ENCODE measurements at places on chromosomes 5 and 9. TPM values are rescaled to one million over a fixed set of nuclear protein-coding genes. Genes with fewer than 3 reads are reported as not detected.
A peak's percentile ranks its signal among the peaks of the same experiment; 100 is the strongest.

The IL6ST gene
- total RNA-seq: 255 TPM

The PDE6A gene
- total RNA-seq: not detected

The CCDC183 gene
- 0.18 TPM for total RNA-seq

The NCBP1 gene
- 39.8 TPM for total RNA-seq

The INVS gene
- 24.1 TPM for total RNA-seq

The GMCL2 gene
- not detected for total RNA-seq

The DIRAS2 gene
- 3.9 TPM for total RNA-seq

The CRB2 gene
- 0.05 TPM for total RNA-seq

- peak; percentile 56 for DNase-seq
Observed at GRCh38 chr5:68306361-68307014, 90.9 kb downstream of the PIK3R1 start.

- no peak for DNase-seq
Observed at GRCh38 chr5:111432883-111433536, 79.3 kb downstream of the STARD4 start.

DNA sequence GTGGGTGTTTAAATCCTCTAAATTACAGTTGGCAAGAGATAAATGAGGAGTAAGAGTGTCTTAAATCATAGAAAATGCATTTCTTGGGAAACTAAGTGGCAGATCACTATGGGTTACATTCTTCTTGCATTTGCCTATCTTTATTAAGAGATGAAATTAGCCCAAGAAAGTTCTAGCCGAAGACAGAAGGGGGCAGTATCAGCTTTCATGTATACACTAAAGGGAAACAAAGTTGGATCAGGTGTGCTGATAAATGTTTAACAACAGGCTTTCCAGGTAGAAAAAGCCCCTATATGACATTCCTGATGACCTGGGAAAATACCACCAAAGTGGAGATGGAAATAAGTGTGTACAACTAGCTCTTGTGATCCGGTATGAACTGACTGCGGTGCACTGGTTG is 81.9 kb upstream of the TLR4 start:
- DNase-seq: no peak

DNA sequence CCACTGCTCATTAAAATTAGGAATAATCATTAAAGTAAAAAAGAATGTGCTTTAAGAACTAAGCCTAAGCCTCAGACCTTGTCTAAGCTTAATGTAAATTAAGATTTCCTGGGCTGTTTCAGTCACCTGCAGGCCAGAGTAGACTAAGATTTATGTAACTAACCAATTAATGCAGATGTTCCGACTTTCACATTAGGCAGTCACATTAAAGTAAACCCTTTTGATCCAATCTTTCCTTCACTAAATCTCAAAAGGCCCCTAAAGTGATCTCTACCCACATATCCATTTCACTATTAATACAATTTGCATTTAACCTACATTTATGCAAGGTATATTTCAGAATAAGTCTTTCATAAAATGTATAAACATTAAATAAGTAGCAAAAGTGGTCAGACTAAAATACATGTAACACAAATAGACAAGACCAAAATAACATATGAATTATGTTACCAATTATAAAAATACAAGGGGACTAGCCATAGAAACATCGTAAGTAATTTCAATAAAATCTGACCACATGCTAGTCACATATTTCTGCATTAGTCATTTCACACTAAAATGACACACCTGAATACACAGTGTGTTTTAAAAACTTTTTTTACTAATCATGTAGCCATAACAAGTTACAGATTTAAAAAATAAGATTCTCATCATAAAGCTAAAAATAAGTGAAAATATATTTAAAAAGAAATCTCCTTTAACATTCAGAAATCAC is 7.7 kb downstream of the NR3C1 start:
- DNase-seq: no peak

- DNase-seq: peak; percentile 31
Observed at GRCh38 chr9:34386656-34387055, 10.0 kb upstream of the MYORG start.

DNA sequence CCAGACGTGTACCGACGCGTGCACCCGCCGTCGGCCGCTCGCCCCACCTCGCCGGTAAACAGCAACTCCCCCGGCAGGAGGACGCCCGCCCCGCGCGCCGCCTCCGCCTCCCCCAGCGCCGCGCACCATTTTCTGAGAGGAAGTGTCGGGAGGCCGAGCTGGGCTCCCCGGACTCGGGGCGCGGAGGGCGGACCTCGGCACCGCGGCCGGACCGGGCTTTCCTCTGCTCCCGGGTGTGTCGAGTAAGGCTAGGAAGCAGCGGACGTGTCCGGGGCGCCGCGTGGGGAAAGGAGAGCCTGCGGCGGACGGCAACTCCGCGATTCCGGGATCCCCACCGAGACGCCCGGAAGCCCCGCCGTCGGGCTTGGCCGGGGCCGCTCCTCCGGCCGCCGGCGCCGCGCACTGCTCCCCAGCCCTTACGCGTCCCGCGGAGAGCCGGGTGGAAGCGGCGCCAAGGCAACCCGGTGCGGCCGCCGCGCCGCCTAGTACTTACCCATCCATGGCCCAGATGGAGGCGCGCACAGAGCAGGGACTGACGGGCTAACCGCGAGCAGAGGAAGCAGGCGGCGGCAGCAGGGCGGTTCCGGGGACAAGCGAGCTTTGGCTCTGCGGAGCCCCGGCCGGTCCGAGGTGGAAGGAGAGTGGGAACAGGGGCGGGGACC is at the start of gene PTBP3:
PTBP3 (minus strand) TSS at position 643 of the 662 bp plus-strand sequence. CDS start 35,754 bp downstream, outside the sequence.
- DNase-seq: peak; percentile 88

DNA sequence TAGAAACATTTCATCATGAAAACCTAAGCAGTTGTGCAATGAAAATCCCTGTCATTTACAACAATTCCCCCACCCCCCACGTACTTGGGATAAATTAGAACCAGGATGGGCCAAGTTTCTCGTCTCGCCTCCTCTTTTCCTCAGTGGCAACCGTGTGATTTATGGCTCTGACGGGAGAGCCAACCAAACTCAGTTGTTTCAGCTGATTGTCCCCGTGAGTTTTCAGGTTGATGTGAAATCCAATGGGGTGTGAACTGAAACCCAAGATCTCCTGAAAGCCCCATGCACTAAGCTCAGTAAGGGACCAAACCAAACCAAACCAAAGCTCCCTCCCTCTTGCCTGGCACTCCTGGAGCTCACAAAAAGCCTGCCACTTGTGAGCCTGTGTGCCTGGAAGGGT is 138.7 kb upstream of the SLC24A2 start:
- DNase-seq: no peak

DNA sequence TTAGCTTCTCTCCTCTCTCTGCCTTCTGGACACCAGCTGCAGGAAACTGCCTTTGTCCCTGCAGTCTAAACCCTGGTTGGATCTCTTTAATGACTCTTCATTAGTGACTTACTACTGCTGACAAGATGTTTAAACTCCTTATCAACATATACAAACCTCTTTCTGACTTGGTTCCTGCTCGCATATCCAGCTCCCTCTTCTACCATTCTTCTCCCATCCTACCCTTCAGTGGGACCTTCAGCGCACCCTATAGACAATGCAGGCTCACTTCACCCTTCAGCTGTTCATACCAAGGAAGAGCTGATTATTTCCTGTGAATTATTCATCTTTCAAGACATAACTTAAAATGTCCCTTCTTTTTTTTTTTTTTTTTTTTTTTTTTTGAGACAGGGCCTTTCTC is 436.5 kb downstream of the KIAA0825 start:
- no peak for DNase-seq

DNA sequence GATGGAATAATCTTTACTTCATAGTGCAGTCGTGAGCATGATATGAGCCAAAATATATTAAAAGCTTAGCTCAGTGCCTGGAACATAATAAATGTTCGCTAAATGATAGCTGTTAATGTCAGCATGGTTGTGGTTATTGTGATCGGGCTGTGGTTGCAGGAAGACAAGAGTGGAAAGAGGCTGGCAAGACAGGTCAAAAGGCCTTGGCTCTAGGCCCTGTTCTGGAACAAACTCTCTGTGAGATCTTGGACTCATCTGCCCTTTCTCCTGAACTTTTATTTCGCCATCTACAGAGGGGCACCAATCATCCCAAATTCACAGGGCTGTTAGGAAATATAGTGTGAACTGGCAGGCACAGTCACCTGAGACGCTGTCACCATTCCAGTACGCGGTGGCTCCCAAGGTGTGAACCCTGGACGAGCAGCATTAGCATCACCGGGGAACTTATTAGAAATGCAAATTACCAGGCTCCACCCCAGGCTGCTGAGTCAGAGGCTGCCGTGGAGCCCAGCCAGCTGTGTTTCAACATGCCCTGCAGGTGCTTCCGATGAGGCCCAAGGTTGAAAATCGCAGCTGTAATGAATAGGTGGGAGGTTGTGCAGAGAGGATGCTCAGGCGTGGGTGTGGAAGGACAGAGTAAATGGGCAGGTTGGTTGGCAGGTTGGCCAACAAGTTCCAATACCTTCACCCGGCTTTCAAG is 50.2 kb upstream of the SAP30L start:
- DNase-seq: peak; percentile 57

GRCh38 chr5:11273180-11273903 is 512.3 kb upstream of the DAP start:
- DNase-seq: no peak

- DNase-seq: peak; percentile 41
Observed at GRCh38 chr5:170745481-170746071, 37.9 kb upstream of the GABRP start.

GRCh38 chr9:110114859-110115201 is 93.1 kb downstream of the C9orf152 start:
- no peak for DNase-seq

DNA sequence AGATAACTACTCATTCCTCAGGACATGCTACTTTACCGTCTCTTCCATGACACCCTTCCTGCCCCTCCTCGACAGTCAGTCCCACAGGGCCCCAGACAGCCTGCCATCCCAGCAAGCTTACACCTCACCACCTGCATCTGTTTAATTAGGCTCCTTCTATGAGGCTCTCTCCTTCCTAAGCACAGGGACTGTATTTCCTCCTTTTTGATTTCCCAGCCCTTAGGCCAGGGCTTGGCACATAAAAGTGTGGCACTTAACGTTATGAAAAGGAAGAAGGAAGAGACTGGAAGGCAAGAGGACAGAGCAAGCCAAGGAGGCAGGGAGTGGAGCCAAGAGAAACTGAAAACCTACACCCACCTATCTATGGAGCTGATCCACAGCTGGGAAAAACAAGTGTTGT is 146.8 kb downstream of the SIL1 start:
- no peak for DNase-seq

- peak; percentile 60 for DNase-seq
Observed at GRCh38 chr5:175254155-175254554, 189.8 kb downstream of the DRD1 start.

DNA sequence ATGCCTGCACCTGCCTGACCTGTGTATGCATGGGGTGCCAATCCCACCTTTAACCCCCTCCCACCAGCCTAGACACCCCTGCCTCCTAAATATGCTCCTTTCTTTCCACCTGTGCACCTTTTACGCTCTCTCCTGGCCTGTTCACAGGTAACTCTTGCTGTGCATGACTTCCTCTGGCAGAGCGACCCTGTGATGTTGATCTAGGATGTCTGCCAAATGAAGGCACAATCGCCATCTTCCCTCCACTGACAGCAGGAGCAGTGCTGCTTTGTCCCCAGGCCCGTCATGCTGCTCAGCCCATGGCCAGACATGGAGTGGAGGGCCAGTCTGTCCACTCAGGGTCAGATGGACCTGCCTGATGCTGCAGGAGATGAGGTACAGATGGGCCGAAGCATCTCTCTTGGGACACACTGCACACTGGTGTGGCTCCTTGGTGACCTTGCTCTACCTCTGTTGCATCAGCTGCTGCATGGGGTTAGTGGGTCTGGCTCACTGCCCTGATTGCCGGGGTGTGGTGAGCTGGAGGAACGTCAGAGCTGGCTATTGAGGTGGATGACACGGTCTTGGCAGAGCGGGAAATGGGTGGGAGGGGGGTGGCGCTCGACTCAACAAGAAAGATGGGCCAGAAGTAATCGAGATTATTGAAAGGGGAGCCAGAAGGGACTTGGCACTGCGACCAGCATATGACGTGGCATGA is 101.7 kb upstream of the PITX1 start:
- DNase-seq: peak; percentile 83

- DNase-seq: no peak
Observed at GRCh38 chr5:176889321-176890280, 9.5 kb downstream of the HK3 start.

GRCh38 chr5:64019746-64020145 is 57.5 kb upstream of the HTR1A start:
- DNase-seq: no peak

GRCh38 chr5:169808118-169808581 is 171.1 kb downstream of the DOCK2 start:
- DNase-seq: no peak

- no peak for DNase-seq
Observed at GRCh38 chr5:54854883-54855581, 130.4 kb downstream of the ESM1 start.

DNA sequence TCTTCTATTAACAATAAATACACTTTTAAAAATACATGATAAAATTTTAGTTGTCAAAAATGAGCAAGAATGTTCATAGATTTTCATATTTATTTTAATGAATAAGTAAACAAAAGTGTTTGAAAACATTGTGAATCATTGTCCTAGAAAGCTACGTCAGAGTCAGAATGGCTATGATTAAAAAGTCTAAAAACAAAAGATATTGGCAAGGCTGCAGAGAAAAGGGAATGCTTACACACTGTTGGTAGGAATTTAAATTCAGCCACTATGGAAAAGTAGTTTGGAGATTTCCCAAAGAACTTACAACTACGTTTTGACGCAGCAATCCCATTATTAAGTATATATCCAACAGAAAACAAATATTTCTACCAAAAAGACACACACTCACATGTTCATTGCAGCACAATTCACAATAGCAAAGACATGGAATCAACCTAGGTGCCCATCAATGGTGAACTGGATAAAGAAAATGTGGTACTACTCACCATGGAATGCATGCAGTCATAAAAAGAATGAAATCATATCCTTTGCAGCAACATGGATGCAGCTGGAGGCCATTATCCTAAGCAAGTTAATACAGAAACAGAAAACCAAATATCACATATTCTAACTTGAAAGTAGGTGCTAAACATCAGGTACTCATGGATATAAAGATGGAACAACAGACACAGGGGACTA is 49.2 kb upstream of the FBXL17 start:
- no peak for DNase-seq

DNA sequence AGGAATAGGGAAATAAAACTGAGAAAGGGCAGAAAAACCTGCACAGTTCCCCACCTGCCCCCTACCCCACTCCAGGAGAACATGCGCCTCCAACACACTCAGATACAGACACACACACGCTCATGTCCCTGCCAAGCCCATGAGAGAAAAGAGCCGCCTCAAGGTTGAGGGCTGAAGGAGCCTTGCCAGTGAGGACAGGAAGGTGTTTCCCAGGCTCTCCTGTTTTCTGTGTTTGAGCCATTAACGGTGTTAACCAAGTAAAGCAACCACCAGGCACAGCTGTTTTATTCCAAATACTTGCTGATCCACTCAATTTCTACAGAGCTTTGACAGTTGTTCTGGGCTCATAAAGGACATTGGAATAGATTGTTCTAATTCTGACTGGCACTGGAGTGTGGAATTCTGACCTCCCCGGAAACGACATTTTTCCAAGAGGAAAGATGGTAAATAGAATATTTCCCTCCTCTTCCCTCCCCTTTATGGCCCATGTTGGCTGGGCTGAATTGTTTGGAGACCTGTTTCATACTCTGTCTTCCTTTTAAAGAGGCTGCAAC is 238.0 kb downstream of the DMAC1 start:
- DNase-seq: no peak

All from ureter (tissue), 1 donor.